Renal cortex interstitium (tissue), 15 donors: ENCODE measurements at places on chromosomes 7 and 10.

DNA sequence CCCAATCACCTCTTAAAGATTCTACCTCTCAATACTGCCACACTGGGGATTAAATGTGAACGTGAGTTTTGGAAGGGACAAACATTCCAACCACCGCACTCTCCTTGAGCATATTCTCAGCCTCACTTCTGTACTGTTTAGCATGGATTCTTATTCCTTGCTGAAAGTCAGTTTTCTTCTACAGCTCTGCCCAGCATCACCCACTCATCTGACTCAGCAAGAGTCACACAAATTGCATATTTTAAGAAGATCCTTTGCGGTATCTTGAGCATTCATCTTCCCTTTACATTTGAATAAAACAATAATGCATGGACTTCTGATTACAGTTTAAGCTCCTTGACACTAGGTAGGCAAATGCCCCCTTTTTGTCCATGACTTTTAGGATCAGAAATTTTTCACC is 251.6 kb upstream of the MKLN1 start:
- no peak for DNase-seq

GRCh38 chr7:153930696-153931095 is 121.5 kb upstream of the DPP6 start:
- DNase-seq, result no peak

DNA sequence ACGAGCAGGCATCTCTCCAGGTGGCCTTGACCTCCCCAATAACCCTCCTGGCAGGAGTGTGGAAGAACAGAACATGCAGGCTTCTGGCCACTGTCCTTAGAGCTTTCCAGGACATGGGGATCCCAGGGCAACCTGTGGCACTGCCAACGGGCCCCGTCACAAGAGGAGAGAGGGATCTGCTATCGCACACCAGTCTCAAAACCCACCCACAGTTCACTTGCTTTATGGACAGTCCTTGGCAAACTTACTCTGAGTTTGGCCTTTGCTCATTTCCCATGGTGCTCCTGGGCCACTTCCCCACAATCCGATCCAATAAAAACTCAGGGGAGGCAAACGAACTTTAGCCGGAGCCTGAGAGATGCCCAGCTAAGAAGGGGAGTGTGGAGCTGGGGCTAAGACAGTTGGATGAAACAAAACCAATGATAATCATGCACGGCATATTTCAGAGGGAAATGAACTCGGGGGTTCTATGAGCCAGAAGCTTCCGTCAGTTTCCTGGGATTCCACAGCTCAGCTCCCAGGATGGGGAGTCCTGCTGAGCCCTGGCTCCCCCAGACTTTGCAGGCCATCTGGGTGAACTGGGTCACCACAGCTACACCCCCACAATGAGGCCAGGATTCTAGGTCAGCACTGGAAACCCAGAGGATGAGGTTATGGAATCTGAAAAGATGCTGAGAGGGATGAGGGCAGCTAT is 158.4 kb downstream of the NEURL1 start:
- DNase-seq, result no peak

DNA sequence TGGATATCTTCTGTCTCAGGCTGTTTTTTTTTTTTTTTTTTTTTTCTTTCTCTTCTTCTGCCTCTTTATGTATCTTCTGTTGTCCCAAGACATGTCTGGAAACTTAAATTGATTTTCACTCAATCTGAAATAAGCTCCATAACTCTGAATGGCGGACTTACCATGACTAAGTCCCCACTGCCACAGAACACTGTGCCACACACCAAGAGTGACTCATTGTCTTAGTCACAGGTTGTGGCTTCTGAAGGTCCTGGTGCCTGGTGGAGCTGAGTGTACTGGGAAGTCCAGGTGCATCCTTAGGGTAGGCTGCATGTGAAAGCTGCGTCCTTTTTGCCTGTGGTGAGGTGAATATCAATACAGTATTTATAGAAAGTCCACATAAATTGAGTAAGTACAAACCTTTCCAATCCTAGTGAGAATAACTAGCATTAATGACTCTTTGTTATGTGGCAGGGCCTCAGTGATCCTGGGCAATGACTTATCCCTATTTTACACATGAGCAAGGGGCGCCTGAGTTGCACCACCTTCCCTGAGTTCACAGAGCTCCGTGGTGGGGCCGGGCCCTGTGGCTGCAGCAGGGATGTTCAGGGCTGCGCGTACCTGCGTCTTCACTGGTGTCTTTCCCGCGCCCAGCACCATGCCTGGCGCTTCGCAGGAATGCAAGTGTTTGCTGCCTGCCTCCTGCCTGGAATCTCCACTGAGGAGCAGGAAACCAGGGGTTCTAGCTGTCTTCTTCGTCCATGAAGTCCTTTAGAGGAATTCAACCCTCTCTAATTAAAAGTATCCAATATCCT is 4.3 kb downstream of the PFKP start:
- DNase-seq, result no peak

- no peak for DNase-seq
Measured at GRCh38 chr7:154480817-154481216, 428.6 kb downstream of the DPP6 start.

DNA sequence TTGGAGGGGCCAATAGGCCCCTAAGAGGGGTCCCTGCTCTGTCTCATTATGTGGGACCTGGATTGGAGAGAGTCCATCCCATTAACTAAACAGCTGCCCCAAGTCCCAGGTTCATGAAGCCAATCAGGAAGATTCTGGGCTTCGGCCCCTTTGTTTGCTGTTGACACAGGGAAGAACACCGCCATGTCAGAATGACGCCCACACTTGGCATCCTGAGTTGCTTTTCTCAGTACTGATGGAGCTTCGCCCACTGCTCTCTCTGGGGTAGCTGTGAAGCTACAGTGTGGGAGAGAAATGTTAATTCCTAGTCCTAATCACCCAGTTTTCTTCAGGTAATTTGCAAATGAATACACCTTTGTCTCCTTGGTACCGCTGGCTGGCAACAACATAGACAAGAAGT is 264.7 kb downstream of the GLRX3 start:
- DNase-seq, result no peak

- no peak for DNase-seq
Measured at GRCh38 chr7:117098457-117098856, 145.2 kb downstream of the ST7 start.
